ENCODE measurements at places on chromosomes 2 and 18.
A peak's percentile ranks its signal among the peaks of the same experiment; 100 is the strongest.

GRCh38 chr18:4750393-4751346 is 295.6 kb upstream of the DLGAP1 start:
- no peak for DNase-seq

DNA sequence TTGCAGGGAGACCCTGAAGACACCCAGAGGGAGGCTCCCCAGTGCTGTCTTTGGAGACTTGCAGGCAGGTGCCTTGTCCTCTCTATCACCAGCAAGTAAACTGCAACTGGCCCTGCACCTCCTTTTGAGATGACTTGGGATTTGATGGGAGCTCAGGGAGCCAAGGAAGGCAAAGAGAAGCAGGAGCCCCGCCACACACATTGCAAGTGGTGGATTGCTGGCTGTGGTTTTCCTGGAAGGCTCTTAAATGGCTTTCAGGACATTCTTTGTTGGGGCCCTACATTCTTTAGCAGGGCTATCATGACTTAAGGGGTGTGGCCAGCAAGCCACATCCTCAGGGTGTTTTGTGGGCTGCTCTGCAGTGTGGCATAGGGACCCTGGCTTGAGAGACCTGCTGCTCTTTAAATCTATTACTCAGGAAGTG is 39.9 kb upstream of the CDC42EP3 start:
- no peak for DNase-seq

DNA sequence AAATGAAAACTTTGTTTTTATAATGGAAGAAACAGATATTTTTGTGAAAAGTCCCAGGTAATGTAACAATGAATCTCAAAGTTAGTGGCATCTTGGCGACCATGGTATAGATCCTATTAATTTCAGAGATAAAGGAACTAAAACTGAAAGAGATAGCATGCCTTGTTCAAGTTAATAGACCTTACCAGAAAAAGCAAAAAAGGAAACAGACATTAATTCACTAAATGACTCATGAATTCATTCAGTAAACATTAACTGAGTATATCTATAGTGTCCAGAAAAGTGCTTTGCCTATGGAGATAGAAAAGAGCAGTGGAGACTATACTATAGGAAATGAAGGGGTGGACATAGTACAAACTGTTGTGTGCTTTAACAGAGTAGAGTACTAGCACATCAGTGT is 763.3 kb downstream of the TRIB2 start:
- no peak for DNase-seq

DNA sequence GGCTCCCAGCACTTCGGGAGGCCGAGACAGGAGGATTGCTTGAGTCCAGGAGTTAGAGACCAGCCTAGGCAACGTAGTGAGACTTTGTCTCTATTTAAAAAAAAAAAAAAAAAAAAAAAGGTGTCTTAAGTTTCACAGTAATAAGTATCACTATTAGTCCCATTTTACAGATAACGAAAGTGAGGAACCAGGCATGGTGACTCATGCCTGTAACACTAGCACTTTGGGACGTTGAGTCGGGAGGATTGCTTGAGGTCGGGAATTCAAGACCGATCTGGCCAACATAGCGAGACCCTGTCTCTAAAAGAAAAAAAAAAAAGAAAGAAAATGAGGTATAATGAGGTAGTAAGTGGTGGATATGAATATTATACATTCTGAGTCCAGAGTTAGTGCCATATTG is 2.5 kb downstream of the KCNJ13 start:
- no peak for DNase-seq

DNA sequence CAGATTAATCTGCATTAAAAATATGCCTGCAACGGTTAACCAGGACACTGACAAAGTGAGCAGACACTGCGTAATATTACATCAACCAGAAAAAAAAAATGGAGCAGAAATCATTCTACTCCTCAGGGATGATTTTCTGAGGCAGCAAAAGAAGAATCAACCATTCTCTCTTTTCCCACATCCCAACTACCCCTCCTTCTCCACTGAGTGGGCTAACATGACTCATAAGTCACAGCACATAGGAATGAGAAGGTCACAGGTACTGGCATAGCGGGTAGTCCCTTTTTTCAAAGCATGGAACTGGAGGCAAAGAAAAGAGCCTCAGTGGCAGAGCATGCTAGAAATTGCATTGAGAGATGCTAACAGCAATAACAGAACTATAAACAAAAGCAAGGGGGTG is 54.3 kb upstream of the TSPYL6 start:
- no peak for DNase-seq

DNA sequence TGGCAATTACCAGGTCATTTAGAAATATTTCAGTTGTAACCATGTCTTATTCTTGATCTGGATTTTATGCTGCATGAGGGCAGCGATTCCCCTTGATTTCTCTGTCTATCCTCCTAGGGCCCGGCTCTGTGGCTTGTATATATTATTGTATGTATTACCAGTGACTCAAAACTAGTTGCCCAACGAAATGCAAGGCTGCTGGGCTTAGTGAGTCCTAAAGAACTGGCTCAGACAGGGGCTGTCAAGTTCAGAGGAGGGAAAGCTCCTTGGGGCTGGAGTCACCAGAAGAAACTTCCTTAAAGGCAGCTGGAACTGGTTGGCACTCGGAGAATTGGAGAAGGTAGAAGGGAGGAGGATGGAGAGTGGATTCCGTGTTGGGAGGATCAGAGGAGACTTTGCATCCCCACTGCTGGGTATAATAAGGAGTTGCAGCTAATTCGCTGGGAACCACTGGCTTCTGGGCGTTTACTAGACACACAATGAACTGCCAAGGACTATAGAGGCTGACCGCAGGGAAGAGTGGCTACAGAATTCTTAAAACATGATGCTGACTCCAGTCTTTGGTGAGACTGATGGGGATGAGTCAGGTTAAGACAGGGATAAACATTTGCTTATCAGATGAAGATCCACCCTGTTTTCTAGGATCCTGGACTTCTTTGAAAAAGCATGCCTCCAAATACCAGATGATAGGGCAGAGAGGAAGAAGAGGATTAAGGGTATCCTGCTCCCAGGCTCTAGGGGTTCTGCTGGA is 104.3 kb downstream of the PRKCE start:
- DNase-seq, result no peak

- no peak for DNase-seq
These were observed 41.9 kb upstream of the EPB41L3 start for GRCh38 chr18:5585653-5586052.

- no peak for DNase-seq
These were observed 10.5 kb upstream of the BBS5 start for GRCh38 chr2:169468841-169469240.

DNA sequence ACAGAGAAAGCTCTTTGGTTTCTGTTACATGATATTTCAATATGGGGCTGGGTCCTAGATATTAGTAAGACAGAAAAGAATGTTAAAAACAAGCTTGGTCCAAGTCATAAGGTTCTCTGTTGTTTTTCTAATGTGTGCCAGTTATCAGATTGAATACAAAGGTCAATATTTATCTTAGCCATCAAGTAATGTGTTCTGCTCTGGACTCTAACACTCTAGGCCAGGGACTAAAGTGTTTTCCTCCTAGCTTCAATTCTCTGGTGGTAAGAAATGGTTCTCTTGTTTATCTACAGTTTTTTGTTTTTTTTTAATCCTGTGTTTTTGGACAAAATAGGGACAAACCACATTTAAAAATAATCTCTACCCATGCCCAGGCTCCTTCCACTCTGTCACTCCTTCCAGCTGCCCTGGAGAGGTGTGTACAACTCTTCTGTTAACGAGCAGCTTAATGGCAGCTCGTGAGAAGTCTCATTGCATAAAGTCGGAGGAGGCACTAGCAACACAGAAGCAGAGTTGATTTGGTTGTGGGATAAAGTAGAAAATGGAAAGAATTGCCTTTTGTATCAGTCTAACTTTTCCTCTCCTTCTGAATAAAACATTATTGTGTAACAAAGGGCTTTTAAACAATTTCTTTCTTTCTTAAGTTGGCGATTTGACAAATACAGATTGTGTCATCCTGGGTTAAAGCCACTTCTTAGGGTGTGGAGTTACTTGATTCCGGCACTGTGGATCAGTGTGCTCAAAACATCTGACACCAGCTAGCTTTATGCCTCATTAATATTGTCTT is 8.0 kb upstream of the SESTD1 start:
- peak; percentile 54 for DNase-seq

DNA sequence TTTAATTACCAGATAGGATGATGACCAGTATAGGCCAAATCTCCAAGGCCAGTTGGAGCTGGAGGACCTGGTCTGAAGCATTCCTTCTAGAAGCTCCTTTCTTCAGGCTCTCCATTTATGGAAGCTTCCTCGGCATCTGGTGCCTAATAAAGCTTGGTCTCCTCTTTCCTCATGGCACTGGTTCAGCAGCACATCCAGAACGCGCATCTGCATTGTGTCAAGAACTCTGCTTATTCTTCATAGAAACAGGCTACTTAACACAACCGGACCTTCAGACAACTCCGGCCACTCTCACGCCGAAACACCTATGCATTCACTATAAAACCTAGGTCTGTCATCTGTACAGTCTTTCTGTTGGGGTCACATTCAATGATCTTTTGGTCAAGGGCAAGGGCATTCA is 99.8 kb downstream of the COL6A3 start:
- DNase-seq, result no peak

- no peak for DNase-seq
These were observed 31.7 kb upstream of the ARL4C start for GRCh38 chr2:234528410-234529148.
